ENCODE measurements at places on chromosomes 16 and 17.

GRCh38 chr17:32385121-32385520 lies 35.2 kb downstream of the ZNF207 start:
- H3K27ac ChIP-seq = no peak overlapping the region
- no peaks in the 10 kb centered on the region for H3K27me3 ChIP-seq
- no peak overlapping the region for H3K4me3 ChIP-seq
- H3K36me3 ChIP-seq = peaks cover 32% of the 10 kb centered on the region
- no peak for DNase-seq

DNA sequence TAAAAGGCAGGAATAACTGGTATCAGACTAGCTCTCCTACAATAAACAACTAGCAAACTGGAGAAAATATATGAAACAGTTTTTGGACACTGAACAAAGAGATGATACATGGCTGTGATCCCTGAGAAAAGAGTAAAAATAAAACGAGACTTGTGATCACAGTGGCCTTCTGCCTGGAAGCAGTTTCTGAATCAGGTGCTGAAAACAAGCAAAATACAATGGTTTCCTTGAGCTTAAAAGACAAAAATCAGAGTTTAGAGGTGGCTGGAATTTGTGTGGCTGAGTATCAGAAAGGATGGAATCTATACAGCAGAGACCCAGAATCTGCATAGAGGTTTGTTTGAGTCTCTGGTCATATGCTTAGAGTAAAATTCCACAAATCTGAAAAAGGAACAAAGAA lies 242.5 kb upstream of the SOX9 start:
- no peaks in the 10 kb centered on the region for H3K36me3 ChIP-seq
- DNase-seq = no peak
- no peaks in the 10 kb centered on the region for H3K27me3 ChIP-seq

DNA sequence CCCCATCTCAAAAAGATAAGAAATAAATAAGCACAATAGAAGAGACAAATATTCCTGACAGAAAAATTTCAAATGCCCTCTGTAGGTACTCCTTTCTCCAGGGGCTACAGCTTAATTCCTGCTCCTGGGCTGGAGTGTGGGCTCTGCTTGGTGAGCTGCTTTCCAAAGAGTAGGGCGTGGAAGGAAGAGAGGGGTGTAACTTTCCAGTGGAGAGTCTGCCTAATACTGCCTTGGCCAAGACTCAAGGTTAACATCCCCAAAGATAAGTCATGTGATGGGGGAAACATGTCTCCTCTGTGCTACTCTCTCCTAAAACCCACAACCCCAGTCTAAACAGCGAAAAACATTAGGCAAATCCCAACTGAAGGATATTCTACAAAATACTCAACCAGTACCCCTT lies 42.7 kb downstream of the TMC5 start:
- H3K4me3 ChIP-seq = no peak overlapping the region
- H3K27me3 ChIP-seq = peaks cover 2% of the 10 kb centered on the region
- no peaks in the 10 kb centered on the region for H3K4me1 ChIP-seq

DNA sequence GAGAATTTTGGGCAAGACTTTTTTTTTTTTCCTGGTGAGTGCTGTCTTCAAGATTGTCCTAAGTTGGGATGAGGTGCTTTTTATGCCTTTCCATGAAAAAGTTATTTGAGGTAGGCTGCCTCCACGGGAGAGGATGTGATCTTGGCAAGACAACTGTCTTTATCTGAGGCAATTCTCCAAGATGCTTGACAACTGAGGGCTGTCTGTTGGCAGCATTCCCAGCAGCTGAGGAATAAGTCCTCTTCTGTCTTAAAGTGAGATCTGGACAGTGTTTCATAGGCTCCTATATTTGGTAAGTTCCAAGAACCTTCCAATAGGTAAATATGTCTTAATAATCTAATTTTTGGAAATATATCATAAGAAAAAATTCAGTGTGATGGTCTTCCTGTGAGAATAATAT lies 662.0 kb downstream of the CDH11 start:
- no peaks in the 10 kb centered on the region for H3K27me3 ChIP-seq
- H3K4me3 ChIP-seq = no peak overlapping the region
- no peak overlapping the region for H3K27ac ChIP-seq
- DNase-seq = no peak

GRCh38 chr16:52491216-52491615 lies 55.7 kb downstream of the TOX3 start:
- H3K36me3 ChIP-seq = no peaks in the 10 kb centered on the region
- H3K4me3 ChIP-seq = no peak overlapping the region
- H3K27me3 ChIP-seq = no peaks in the 10 kb centered on the region
- no peaks in the 10 kb centered on the region for H3K4me1 ChIP-seq
- no peak overlapping the region for H3K27ac ChIP-seq
- no peak for DNase-seq

DNA sequence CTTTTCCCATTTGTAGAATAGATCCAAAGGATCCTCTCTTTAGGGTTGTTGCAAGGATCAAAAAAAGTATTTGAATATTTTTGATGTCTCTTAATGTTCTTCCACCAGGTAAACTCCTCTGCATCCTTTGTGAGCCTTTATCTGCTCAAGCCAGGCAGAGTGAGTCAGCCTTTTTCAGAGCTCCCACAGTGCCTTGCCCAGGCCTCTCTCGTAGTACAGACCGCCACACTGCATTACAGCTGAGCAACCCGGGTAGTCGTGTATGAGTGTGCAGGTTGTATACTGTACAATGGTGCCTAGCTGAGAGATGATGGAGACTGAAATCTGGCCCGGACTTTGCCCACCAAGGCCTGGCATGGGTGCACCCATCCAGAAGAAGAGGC lies 20.9 kb downstream of the RHBDL3 start:
- no peak for DNase-seq

- peaks cover 40% of the 10 kb centered on the region for H3K4me1 ChIP-seq
- peaks cover 11% of the 10 kb centered on the region for H3K36me3 ChIP-seq
- no peak overlapping the region for H3K4me3 ChIP-seq
- no peaks in the 10 kb centered on the region for H3K27me3 ChIP-seq
- DNase-seq = no peak
These were observed 1.2 kb upstream of the C17orf99 start for GRCh38 chr17:78144736-78145641.

DNA sequence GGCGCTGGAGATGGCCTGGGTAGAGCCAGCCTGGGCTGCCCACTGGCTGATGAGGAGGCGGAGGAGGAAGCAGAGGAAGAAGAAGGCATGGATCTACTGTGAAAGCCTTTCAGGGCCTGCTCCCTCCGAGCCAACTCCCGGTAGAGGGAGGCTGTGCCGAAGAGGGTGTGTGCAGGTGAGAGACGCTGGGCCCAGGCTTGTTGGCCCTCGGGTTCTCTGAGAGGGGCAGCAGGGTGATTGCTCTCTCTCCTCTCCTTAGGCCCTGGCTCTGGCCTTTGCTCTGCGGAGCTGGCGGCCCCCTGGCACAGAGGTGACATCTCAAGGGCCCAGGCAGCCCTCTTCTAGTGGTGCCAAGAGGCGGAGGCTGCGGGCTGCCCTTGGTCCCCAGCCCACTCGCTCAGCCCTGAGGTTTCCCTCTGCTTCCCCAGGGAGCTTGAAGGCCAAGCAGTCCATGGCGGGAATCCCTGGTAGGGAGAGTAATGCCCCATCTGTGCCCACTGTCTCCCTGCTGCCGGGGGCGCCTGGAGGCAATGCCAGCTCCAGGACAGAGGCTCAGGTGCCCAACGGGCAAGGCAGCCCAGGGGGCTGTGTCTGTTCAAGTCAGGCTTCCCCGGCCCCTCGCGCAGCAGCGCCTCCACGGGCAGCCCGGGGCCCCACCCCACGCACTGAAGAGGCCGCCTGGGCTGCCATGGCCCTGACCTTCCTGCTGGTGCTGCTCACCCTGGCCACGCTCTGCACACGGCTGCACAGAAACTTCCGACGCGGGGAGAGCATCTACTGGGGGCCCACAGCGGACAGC lies 3.6 kb downstream of the TP53I13 start:
- H3K27me3 ChIP-seq = no peaks in the 10 kb centered on the region
- no peak overlapping the region for H3K27ac ChIP-seq
- H3K4me3 ChIP-seq = no peak overlapping the region
- no peak for DNase-seq
- peaks cover 8% of the 10 kb centered on the region for H3K4me1 ChIP-seq

GRCh38 chr17:33234233-33234632 lies 58.9 kb downstream of the ASIC2 start:
- H3K36me3 ChIP-seq = no peaks in the 10 kb centered on the region

DNA sequence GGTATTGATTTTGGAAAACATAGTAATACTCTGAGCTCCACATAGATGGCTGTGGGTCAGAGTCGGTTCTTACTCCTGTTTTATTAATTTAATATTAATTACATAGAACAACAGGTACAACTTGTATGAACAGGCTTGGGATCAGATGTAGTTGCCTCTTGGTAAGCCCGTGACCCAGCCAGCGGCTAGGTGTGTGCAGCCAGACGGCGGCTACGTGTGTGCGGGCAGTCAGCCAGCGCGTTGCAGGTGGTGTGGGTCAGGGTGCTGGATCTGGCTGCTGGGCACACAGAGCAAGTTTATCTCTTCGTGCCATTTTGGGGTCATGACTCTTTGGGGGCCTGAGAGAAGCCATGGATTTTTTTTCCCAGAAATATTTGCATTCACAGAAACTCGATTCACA lies 30.3 kb downstream of the DBNDD1 start:
- H3K27me3 ChIP-seq = no peaks in the 10 kb centered on the region
- no peak overlapping the region for H3K27ac ChIP-seq
- peaks cover 63% of the 10 kb centered on the region for H3K36me3 ChIP-seq
- DNase-seq = no peak
- H3K4me3 ChIP-seq = no peak overlapping the region

DNA sequence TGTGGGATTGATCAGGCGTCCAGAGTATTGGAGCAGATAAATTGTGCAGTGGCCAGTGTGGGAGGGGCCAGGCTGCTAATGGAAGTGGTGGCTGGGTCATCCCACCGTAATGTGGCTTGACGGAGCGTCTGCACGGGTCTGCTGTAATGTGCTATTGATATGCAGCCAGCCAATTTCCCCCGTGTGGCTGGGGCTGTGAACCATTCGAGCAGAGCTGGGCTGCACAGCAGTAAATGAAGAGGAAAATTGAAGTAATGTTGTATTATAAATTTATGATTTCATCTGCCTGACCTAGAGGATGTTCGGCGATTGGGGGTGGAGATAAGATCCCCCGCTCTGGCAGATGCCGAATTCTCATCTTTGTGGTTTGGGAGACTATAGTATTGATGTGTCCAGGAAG lies 121.5 kb downstream of the CCDC182 start:
- H3K27ac ChIP-seq = no peak overlapping the region
- DNase-seq = no peak
- peaks cover 15% of the 10 kb centered on the region for H3K36me3 ChIP-seq

GRCh38 chr17:82767041-82767754 lies 15.3 kb downstream of the TBCD start:
- no peak overlapping the region for H3K4me3 ChIP-seq
- peak; percentile 49 for DNase-seq
- H3K27ac ChIP-seq = no peak overlapping the region

GRCh38 chr17:83080579-83080857 lies 1.1 kb downstream of the METRNL start:
- peak; percentile 31 for DNase-seq
- H3K4me1 ChIP-seq = peaks cover 21% of the 10 kb centered on the region
- no peak overlapping the region for H3K4me3 ChIP-seq
- peaks cover 5% of the 10 kb centered on the region for H3K27me3 ChIP-seq

- H3K4me1 ChIP-seq = peaks cover 20% of the 10 kb centered on the region
- H3K27ac ChIP-seq = no peak overlapping the region
- H3K27me3 ChIP-seq = no peaks in the 10 kb centered on the region
- H3K36me3 ChIP-seq = no peaks in the 10 kb centered on the region
- no peak overlapping the region for H3K4me3 ChIP-seq
These were observed 14.9 kb upstream of the CBFB start for GRCh38 chr16:67013823-67014633.

DNA sequence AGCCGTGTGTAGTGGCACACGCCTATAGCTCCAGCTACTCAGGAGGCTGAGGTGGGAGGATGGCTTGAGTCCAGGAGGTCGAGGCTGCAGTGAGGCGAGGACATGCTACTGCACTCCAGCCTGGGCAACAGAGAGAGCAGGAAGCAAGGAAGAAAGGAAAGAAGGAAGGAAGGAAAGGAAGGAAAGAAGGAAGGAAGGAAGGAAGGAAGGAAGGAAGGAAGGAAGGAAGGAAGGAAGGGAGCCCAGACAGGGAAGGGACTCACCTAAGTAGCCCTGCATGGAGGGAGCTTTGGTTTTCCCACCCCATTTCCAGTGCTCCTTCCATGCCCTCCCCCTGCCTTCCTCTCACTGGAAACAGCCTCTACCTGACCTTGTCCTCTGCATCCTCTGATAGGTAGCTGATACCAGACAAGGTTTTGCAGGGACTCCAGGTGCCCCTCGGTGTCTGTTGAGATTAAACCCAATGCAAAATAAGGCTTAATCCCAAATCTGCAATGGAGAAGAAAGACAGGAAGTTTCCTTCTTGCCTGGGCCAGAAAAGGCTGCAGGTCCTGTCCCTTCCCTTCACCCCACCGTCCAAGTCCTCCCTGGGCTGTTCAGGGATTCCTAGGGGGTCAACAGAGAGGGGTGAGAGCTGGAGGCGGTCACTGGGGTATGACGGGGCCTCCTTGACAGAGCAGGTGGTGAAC lies 21.5 kb upstream of the CA4 start:
- no peak for DNase-seq
- H3K4me1 ChIP-seq = no peaks in the 10 kb centered on the region
- no peak overlapping the region for H3K27ac ChIP-seq
- no peaks in the 10 kb centered on the region for H3K27me3 ChIP-seq
- no peaks in the 10 kb centered on the region for H3K36me3 ChIP-seq

DNA sequence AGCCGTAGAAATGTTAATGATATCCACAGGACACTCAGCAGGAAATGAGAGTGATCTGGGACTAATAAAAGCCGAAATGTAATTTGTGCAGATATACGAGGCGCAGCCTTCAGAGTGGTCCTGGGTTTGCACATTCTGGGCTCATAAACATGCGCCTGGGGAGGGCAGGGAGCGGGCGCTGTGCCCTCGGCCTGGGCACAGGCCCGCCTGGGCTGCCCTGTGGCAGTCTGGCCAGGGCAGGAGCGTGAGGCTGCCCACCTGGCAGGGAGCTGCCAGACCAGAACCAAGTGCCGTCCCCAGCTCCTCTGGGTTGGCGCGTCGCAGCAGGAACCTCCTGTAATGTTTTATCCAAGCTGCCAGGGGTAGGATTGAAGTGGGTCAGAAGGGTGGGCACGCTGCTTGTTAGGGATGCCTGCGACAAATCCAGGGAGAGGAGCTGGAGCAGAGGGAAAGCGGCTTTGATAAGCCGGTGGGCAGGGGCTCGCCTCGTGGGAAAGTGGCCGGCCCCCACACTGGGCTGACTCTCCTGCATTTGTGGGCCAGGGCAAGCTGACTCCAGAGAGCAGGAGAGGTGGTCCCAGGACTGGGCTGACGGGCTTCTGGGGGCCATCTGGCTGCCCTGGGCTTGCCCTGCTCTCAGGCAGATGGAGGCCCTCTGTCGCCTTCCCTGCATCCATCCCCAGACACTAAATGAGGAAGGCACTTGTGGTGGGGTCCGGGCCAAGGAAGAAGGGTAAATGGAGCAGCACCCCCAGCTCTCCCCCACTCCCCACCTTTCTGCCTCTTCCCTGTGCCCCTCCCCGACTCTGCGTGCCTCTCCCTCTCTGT lies 45.9 kb downstream of the SREBF1 start:
- no peak overlapping the region for H3K4me3 ChIP-seq
- peaks cover 20% of the 10 kb centered on the region for H3K4me1 ChIP-seq
- H3K36me3 ChIP-seq = no peaks in the 10 kb centered on the region
- H3K27me3 ChIP-seq = no peaks in the 10 kb centered on the region
- no peak for DNase-seq
- H3K27ac ChIP-seq = no peak overlapping the region
